ENCODE measurements at places on chromosomes 4 and X.

DNA sequence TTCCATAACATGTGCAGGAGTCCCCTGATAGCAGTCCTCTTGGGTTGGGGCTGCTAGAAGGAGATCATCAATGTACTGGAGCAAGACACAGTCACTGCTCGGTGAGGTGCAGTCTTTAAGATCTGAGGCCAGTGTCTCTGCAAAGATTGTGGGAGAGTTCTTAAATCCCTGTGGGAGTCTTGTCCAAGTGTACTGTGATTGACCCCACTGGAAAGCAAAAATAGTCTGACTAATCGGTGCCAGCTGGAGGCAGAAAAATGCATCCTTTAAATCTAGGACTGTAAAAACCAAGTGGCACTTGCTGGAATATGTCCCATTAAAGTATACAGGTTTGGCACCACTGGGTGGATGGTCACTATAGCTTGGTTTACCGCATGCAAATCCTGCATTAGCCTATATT lies 31.1 kb downstream of the SULT1E1 start:
- DNase-seq: no peak

DNA sequence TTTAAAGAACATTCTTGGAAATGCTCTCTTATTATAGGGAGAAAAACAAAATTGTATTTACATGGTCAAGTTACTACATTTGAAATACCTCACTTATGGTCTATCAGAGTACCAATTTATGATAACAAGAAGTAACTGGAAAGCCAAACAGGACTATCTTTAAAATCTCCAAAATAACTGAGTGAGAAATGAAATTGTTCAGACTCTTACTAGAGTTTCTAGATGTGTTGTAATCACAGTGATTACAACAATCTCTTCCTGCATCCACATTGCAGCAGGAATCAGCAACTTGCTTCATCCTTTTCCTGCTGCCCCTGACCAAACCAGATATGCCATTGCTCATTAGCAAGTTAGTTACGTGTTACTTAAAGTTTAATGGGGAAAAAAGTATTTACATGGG lies 245.2 kb upstream of the SMIM31 start:
- no peak for DNase-seq

- DNase-seq: no peak
Observed at GRCh38 chrX:12304261-12304660, 166.0 kb downstream of the FRMPD4 start.

GRCh38 chr4:183905081-183905592 lies at the start of gene STOX2:
Gene STOX2, plus strand, starts transcription at chr4:183905307. Its CDS starts 1,484 bp downstream, at chr4:183906791.
- peak; percentile 45 for DNase-seq

Data from kidney glomerular epithelial cell (primary cell).